ENCODE measurements at places on chromosomes 3 and 15. TPM values are rescaled to one million over a fixed set of nuclear protein-coding genes. Genes with fewer than 3 reads are reported as not detected.

- peaks cover 4% of the 10 kb centered on the region for H3K27me3 ChIP-seq
- peak; percentile 65 for DNase-seq
- no peak overlapping the region for H3K4me3 ChIP-seq
- no peaks in the 10 kb centered on the region for H3K36me3 ChIP-seq
- H3K27ac ChIP-seq, result no peak overlapping the region
Measured at GRCh38 chr3:63791974-63792373, 27.1 kb upstream of the C3orf49 start.

GRCh38 chr3:11346416-11346815 lies 74.2 kb downstream of the ATG7 start:
- H3K27me3 ChIP-seq, result peaks cover 5% of the 10 kb centered on the region
- DNase-seq, result peak; percentile 52
- peaks cover 62% of the 10 kb centered on the region for H3K36me3 ChIP-seq
- H3K4me3 ChIP-seq, result no peak overlapping the region
- H3K27ac ChIP-seq, result peak overlapping the region; percentile 30

GRCh38 chr15:29563112-29563511 lies 259.2 kb downstream of the TJP1 start:
- H3K27me3 ChIP-seq, result peaks cover 19% of the 10 kb centered on the region
- H3K4me1 ChIP-seq, result no peaks in the 10 kb centered on the region
- DNase-seq, result no peak
- no peaks in the 10 kb centered on the region for H3K36me3 ChIP-seq
- no peak overlapping the region for H3K4me3 ChIP-seq

DNA sequence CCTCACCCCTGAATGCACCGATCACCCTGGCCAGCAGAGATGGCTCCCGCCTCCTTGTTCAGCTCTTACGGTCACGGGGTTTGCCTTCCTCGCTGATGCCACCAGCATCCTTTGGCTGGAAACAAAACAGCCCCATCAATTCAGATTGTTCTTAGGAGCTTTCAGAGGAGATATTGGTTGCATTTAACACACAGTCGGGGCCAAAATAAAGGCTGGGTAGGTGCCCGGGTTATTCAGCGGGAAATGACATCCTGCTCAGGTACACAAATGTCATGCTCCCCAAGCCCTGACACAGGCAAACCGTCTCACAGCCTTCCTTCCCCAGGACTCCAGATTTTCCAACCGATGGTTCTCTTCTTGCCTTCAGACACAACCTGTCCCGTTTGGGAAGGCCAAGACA lies 62.4 kb upstream of the MEF2A start:
- peaks cover 34% of the 10 kb centered on the region for H3K27me3 ChIP-seq
- H3K4me1 ChIP-seq, result no peaks in the 10 kb centered on the region
- no peak overlapping the region for H3K4me3 ChIP-seq
- DNase-seq, result no peak

DNA sequence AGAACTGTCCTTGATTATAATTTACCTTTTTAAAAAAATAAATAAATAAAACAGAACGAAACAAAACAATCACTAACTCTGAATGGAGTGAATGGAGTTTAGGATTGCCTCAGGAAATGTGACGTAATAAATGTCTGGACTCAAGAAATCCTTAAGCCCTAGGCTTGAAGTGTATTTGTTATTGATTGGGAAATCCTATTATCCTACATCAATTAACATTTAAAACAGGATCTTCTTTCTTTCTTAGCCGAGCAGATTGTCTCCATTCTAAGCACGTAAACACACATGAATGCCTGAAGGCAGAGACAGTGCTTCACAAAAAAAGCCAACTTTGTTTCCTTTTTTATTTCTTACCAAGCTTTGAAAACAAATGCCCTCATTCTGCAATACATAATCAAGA lies 33.4 kb downstream of the KAT2B start:
- no peak for DNase-seq
- peaks cover 23% of the 10 kb centered on the region for H3K4me1 ChIP-seq
- H3K36me3 ChIP-seq, result no peaks in the 10 kb centered on the region
- no peaks in the 10 kb centered on the region for H3K27me3 ChIP-seq
- H3K4me3 ChIP-seq, result no peak overlapping the region
- no peak overlapping the region for H3K27ac ChIP-seq

GRCh38 chr3:38998086-38998485 lies 53.7 kb downstream of the SCN11A start:
- 0 out of 2 replicates have a peak, but pooled peaks cover 3% of the 10 kb centered on the region for H3K27me3 ChIP-seq
- peak; percentile 47 for DNase-seq
- H3K36me3 ChIP-seq, result no peaks in the 10 kb centered on the region
- H3K27ac ChIP-seq, result 0 out of 2 replicates have a peak overlapping the region, but pooled peaks have one; percentile 10
- no peak overlapping the region for H3K4me3 ChIP-seq

- DNase-seq, result no peak
- no peak overlapping the region for H3K4me3 ChIP-seq
- peaks cover 19% of the 10 kb centered on the region for H3K27me3 ChIP-seq
- no peaks in the 10 kb centered on the region for H3K36me3 ChIP-seq
- no peaks in the 10 kb centered on the region for H3K4me1 ChIP-seq
Measured at GRCh38 chr3:179503640-179504039, 52.4 kb upstream of the GNB4 start.

DNA sequence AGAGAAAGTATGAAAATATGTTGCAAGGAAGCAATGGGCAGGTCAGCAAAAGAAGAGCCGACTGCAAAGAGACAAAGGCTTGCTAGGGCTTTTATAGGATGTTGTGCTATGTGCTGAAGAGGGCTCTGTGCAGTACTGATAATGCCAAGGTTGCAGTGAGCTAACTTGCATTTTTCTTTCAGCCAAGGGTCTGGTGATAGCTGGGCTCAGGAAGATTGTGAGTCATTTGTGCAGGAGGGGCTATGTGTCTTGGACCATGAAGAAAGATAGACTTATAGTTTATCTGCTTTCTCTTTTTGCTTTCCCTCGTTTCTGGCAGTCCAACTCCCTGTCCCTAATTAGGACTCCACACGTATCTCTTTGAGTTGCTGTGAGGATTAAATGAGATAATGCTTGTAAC lies 64.5 kb upstream of the LRIG1 start:
- DNase-seq, result no peak
- H3K4me1 ChIP-seq, result no peaks in the 10 kb centered on the region
- H3K27me3 ChIP-seq, result no peaks in the 10 kb centered on the region
- H3K36me3 ChIP-seq, result no peaks in the 10 kb centered on the region
- H3K27ac ChIP-seq, result no peak overlapping the region

- peaks cover 5% of the 10 kb centered on the region for H3K27me3 ChIP-seq
- no peaks in the 10 kb centered on the region for H3K36me3 ChIP-seq
- H3K27ac ChIP-seq, result no peak overlapping the region
- DNase-seq, result no peak
Measured at GRCh38 chr3:157914882-157915281, 191.3 kb downstream of the SHOX2 start.

- DNase-seq, result no peak
- H3K4me1 ChIP-seq, result peaks cover 95% of the 10 kb centered on the region
- peak overlapping the region; percentile 74 for H3K27ac ChIP-seq
Measured at GRCh38 chr3:123692041-123692440, 107.2 kb upstream of the HACD2 start.

- H3K36me3 ChIP-seq, result no peaks in the 10 kb centered on the region
- no peaks in the 10 kb centered on the region for H3K27me3 ChIP-seq
- peaks cover 41% of the 10 kb centered on the region for H3K4me1 ChIP-seq
- no peak overlapping the region for H3K4me3 ChIP-seq
- no peak overlapping the region for H3K27ac ChIP-seq
Measured at GRCh38 chr3:174220775-174221554, 638.2 kb upstream of the NAALADL2 start.

- no peak overlapping the region for H3K27ac ChIP-seq
- H3K36me3 ChIP-seq, result 0 out of 2 replicates have a peak, but pooled peaks cover 4% of the 10 kb centered on the region
- H3K4me1 ChIP-seq, result peaks cover 28% of the 10 kb centered on the region
- no peak for DNase-seq
Measured at GRCh38 chr3:177362626-177363025, 165.3 kb upstream of the TBL1XR1 start.

DNA sequence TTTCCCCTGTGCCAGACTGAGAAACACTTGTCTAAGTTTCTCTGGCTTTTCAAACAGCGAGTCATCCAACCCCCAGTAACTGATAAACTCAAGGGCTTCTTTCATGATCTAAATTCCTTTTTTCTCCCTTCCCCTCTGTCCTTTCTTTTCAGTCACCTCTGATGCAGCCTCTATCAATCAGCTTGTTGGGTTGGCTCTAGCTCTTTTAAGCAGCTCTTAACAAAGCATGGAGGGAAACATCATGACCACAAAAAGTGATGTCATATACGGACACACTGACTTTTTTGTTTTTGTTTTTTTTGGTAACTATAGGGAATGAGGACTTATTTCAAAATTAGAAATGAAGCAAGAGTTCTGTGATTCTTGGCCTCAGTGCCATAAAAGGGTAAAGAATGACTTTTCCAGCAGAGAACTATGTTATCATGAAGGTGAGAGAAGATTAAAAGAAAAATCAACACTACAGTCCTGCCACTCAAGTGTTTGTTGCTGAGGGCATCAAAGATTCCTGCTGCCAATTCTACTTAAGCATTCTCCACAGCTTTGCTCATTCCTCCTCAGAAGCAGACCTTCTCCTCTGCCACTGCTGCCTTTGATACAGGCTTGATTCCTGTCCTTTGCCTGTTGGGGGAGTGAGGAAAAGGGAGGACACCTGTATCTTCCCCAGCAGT lies 457.0 kb upstream of the ONECUT1 start:
- DNase-seq, result no peak
- no peak overlapping the region for H3K27ac ChIP-seq
- peaks cover 1% of the 10 kb centered on the region for H3K27me3 ChIP-seq
- no peaks in the 10 kb centered on the region for H3K36me3 ChIP-seq

DNA sequence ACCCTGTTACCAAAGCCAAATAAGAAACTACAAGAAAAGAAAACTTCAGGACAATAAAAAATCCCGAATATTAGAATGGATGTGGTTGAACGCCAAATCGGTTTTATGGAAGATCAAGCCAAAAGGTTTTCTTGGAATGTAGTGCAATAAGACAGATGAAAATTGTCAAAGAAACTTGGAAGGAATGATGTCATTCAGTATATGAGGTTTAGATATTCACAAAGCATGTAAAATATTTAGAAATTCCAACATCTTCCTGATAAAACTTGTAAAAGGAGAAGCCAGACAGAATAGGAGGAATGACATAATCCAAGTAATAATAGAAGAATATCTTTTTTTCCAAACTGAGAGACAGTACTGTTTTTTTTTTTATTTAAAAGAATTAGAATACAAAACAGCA lies 130.3 kb upstream of the ZPLD1 start:
- DNase-seq, result no peak
- H3K27ac ChIP-seq, result no peak overlapping the region
- no peaks in the 10 kb centered on the region for H3K36me3 ChIP-seq
- H3K27me3 ChIP-seq, result peaks cover 6% of the 10 kb centered on the region
- H3K4me3 ChIP-seq, result no peak overlapping the region

- peaks cover 4% of the 10 kb centered on the region for H3K27me3 ChIP-seq
- peak; percentile 89 for DNase-seq
- peak overlapping the region; percentile 68 for H3K27ac ChIP-seq
Measured at GRCh38 chr15:85333132-85333831, 47.1 kb upstream of the AKAP13 start.

The INKA1 gene
- total RNA-seq, result 3.2 TPM

The SLC22A14 gene
- not detected for total RNA-seq

The TEX264 gene
- total RNA-seq, result 39.2 TPM

The SLC7A14 gene
- 0.43 TPM for total RNA-seq

Measured in HFFc6 (cell line).